ENCODE measurements at places on chromosomes 1 and 21.

DNA sequence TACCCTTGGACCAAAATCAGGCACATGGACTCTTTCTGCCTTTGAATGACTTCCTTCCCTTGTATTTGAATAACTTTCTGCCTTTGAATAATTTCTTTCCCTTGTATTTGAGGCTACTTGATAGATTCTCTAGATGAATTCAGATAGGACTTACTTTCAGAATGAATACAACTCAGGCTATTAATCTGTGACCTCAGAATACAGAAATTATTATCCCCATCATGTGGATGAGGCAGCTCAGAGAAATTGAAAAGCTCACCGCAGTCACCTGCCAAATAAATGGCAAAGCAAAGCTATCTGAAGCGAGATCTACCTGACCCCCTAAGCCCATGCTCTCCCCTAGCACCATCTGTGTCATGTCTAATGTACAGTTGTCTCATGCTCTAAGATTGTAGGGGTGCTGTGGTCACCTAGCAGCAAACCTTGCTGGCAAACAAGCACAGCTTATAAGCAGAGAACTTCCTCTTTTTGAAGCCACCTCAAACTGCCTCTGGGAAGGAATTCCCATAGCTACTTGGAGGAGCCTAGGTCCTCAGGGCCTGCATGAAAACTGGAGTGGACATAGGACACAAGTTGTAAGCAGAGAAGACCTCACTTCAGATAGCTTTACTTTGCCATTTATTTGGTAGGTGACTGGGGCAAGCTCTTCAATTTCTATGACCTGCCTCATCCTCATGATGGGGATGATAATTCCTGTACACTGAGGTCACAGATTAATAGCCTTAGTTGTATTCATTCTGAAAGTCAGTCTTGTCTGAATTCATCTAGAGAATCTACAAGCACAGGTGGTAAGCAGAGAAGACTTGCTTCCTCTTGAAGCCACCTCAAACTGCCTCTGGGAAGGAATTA lies 66.1 kb downstream of the FASLG start:
- no peak for DNase-seq

- no peak for DNase-seq
These were observed 98.6 kb upstream of the LPGAT1 start for GRCh38 chr1:211928993-211929637.

GRCh38 chr21:23900727-23901126 lies 1706.6 kb downstream of the MRPL39 start:
- no peak for DNase-seq

- no peak for DNase-seq
These were observed 41.3 kb upstream of the TNFSF4 start for GRCh38 chr1:173248247-173248940.

DNA sequence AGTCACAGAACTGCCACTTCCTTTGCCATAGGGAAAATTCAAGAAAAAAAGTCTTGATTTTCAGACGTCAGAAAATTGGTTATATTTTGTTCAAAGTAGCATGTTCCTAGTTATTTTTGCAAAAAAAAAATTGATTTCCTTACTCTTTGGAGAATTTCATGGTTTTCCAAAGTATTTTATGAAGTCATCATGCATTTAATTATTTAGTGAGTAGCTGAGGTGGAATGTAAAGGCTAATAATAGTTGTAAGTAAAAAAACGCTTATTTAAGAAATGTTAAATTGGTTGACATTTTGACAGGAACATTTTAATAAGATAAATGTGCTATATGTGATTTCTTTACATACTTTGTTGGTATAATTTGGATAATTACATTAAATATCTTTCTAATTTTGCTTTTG lies 20.8 kb downstream of the TSEN15 start:
- no peak for DNase-seq

GRCh38 chr1:121408354-121408753 lies 223.6 kb downstream of the SRGAP2C start:
- no peak for DNase-seq

GRCh38 chr1:70945676-70946075 lies 101.9 kb downstream of the PTGER3 start:
- DNase-seq, result no peak

- no peak for DNase-seq
These were observed 109.9 kb upstream of the CXADR start for GRCh38 chr21:17402937-17403336.

DNA sequence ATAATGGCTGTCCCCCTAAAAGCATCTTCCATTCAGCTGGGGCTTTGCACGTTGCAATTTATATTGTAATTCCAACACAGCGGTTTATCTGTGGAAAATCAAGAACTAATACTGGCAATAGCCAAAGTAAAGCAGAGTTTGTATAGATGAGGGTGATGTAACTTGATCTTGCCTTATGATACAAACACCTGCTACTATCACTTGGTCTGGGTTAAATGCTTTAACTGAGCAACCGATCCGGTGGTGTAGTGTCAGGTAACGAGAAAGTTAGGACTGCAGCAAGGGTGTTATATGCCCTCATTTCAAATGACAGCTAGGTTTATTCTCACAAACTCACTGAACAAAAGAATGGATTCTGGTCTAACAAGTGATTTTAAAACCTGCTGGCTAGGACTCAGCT lies 47.3 kb upstream of the PLPPR4 start:
- DNase-seq, result no peak

DNA sequence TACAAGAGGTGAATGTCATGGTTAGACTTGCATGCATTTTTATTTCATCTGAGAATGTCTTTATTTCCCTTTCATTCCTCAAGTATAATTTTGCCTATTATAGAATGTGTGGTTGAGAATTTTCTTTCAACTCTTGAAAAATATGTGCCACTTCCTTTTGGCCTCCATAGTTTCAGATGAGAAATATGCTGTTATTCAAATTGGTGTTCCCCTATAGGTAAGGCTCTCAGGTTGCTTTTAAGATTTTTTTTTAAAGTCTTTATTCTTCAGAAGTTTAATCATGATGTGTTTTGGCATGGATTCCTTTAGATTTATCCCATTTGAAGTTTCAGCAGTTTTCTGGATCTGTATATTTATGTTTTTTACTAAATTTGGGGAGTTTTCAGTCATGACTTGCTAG lies 2.1 kb downstream of the MROH7 start:
- DNase-seq, result no peak

GRCh38 chr1:64969305-64970046 lies 3.1 kb upstream of the JAK1 start:
- DNase-seq, result no peak

- DNase-seq, result no peak
These were observed 126.4 kb downstream of the DHRS3 start for GRCh38 chr1:12491656-12492055.

DNA sequence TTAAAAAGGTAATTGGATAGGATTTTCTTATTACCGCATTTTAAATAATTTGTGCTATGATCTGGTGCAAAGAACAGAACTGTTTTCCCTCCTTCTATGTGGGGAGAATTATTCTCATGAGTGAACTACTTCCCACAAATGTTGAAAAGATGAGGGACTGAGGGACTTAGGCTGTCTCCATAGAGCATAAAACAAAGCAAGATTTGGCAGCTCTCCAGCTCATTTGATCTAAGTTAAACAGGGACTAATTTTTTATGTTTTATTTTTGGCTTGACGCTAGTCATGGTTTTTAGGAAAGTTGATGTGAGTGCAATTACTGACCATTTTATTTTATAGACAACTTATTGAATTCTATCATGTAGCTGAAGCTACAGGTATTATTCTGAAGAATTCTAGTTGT lies 362.3 kb downstream of the HLX start:
- no peak for DNase-seq

Measured in stimulated activated CD8-positive, alpha-beta memory T cell treated with anti-CD3 and anti-CD28 coated beads, Interleukin-4, amount 100 ng/mL, for 1 hour (primary cell).